ENCODE measurements at places on chromosomes 1 and 21.

- no peak for DNase-seq
These were observed 193.8 kb downstream of the ST6GALNAC3 start for GRCh38 chr1:76268341-76268740.

DNA sequence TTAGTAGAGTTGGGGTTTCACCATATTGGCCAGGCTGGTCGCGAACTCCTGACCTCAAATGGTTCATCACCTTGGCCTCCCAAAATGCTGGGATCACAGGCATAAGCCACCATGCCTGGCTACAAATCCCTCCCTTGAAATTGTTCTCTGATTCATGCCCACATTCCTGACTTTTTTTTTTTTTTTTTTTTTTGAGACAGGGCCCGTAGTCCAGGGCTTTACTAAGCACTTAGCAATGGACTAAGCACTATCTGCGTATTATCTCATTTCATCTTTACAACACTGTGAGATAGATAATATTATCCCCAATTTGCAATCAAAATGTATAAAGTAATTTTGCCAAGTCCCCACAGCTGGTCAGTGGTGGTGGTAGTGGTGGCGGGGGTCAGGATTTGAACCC is 58.9 kb downstream of the VWA5B1 start:
- no peak for DNase-seq

DNA sequence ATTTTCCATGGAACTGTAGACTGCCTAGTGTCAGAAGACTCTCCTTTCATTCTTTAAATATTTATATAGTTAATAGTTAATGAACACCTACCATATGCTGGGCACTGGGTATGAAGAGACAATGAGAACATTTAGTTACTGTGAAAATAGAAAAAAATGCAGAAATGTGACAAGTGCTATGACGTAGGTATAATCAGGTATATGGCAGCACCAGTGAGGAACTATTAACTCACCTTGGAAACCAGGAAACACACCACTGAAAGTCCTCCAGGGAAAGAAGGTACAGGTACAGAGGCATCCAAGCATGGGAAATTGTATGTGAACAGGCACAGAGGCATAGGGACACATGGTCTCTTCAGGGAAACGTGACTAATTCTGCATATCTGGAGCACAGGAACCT is 42.3 kb downstream of the DPT start:
- no peak for DNase-seq

- DNase-seq: no peak
These were observed 69.2 kb downstream of the OLFML2B start for GRCh38 chr1:161954466-161954865.

- DNase-seq: no peak
These were observed 598.2 kb downstream of the PLPP3 start for GRCh38 chr1:55981010-55981650.

DNA sequence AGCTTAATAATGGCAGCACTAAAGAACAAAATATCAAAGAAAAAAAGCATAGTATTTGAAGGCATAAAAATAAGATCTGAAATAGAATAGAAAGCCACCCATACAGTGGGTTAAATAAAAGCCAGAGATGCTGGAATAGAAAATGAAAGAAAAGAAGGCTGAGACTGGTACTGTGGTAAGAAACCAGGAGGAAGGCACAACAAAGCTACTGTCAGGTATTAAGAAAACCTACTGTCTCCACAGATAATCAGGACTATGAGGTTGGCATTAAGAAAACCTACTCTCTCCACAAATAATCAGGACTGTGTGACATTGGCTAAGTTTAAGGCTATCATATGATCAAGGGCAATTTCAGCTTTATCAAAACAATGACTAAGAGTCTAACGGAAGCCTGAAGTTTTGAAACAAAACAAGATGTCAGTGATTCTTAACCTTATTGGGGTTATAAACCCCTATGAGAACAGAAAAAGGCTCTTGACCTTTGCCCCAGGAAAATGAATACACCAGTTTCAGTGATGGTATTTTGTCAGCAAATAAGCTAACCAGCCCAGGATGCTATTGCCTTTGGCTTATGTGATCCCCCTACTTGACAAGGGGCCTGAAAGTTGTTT is 24.4 kb downstream of the MCOLN2 start:
- DNase-seq: no peak

GRCh38 chr1:3494321-3495308 is 40.1 kb downstream of the ARHGEF16 start:
- DNase-seq: no peak

DNA sequence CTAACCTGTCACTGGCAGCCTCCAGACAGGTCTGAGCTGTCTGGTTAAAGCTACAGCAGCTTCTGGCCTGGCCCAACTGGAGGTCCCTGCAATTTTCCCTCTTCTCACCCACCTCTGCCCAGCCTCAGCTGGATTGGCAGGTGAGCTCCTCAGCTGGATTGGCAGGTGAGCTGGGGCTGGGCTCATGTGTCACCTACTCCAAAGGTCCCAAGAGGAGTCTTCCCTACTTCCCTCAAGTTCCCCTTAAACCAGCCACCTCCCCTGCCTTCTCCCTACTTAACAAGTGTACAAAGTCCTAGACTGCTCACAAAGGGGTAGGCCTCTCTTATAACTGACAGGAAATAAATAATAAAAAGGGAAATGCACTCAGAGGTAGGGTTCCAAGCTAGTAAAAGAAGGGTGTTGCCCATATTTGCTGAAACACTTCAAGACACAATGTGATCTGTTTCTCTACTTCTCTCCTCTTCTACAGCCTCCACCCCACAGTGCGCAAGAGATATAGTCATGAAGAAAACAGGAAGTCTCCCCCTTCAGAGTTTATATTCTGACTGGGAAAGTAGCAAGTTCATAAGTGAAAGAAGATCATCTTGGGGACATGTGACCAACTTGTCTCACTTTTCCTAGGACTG is at the start of gene GPA33:
Gene GPA33 (minus strand): TSS at position 64 of the 629 bp plus-strand sequence. CDS start 90 bp downstream, outside the sequence.
- DNase-seq: peak; percentile 55

- no peak for DNase-seq
These were observed 22.0 kb upstream of the ZBTB18 start for GRCh38 chr1:244029124-244029523.

DNA sequence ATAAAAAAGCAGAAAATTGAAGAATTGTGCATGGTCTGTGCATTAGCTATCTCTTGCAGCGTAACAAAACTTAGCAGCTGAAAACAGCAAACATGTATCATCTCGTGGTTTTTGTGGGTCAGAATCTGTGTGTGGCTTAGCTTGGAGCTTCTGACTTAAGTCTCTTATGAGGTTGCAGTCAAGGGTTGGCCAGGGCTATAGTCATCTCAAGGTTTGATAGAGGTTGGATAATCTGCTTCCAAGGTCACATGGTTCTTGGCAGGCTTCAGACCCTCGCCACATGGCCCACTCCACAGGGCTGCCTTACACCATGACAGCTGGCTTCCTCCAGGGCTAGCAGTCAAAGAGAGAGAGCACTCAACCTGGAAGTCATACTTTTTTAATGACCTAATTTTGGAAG is 35.9 kb downstream of the CNST start:
- DNase-seq: peak; percentile 12

GRCh38 chr1:69120817-69121216 is 446.9 kb upstream of the LRRC7 start:
- DNase-seq: no peak

DNA sequence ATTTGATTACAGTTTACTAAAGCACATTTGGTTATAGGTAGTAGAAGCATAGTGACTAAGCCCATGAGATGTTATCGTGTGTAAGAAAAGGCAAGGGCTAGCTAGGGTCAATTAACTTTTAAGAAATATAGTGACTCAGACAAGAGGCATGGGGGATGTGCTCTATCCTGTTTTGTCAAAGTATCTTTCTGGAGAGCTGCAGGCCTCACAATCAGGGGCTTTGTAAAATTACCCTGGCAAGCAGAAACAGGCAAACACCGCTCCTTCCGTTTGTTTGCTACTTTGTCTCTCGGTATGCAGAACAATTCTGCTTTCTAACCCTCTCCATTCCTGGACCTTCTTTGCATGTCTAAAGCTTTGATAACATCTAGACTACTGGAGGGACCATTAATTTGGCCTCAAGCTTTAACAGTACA is 26.1 kb upstream of the ZNF697 start:
- no peak for DNase-seq

DNA sequence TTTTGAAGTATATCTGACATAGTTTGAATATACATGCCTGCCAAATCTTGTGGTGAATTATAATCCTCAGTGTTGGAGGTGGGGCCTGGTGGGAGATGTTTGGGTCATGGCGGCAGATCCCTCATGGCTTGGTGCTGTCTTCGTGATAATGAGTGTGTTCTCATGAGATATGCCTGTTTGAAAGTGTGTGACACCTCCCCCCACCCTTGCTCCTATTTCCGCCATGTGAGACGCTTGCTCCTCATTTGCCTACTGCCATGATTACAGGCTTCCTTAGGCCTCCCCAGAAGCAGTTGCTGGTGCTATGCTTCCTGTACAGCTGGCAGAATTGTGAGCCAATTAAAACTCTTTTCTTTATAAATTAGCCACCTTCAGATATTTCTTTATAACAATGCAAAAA is 436.6 kb upstream of the BEND5 start:
- no peak for DNase-seq

- DNase-seq: no peak
These were observed 42.5 kb upstream of the SYT2 start for GRCh38 chr1:202752774-202753173.

GRCh38 chr1:152514715-152515433 is 592 bp downstream of the CRCT1 start:
- no peak for DNase-seq
